Cardiac fibroblast (primary cell): ENCODE measurements at places on chromosomes 3 and 15.

- DNase-seq: peak; percentile 98
Observed at GRCh38 chr3:127803619-127804018, 18.7 kb downstream of the MGLL start.

DNA sequence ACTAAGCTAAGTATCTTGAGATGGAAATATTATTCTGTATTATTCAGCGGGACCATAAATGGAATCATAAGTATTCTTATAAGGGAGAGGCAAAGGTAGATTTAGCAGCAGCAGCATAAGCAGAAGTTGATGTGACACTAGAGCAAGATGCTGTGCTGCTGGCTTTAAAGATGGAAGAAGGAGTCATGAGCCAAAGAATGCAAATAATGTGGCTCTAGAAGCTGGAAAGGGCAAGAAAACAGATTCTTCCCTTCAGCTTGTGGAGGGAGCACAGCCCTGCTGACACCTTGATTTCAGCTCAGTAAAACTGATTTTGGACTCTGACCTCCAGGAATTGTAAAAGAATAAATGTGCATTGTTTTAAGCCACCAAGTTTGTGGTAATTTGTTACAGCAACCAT lies 144.2 kb upstream of the ANKRD28 start:
- DNase-seq: no peak

- DNase-seq: no peak
Observed at GRCh38 chr3:40306336-40306735, 3.2 kb upstream of the EIF1B start.

- DNase-seq: no peak
Observed at GRCh38 chr3:23356923-23357322, 153.8 kb downstream of the UBE2E2 start.

- DNase-seq: peak; percentile 4
Observed at GRCh38 chr3:121885386-121885785, 8.8 kb upstream of the SLC15A2 start.

GRCh38 chr15:88661761-88662556 lies 23.1 kb downstream of the ISG20 start:
- peak; percentile 56 for DNase-seq

GRCh38 chr3:99321261-99321660 lies 317.1 kb upstream of the COL8A1 start:
- no peak for DNase-seq

GRCh38 chr3:163327086-163327485 lies 1751.2 kb downstream of the SI start:
- DNase-seq: no peak
